ENCODE measurements at places on chromosomes 13 and 19.

GRCh38 chr13:37667702-37668101 is 69.1 kb upstream of the POSTN start:
- DNase-seq = no peak

GRCh38 chr19:30659638-30660037 is 287.5 kb downstream of the ZNF536 start:
- no peak for DNase-seq

GRCh38 chr19:2235381-2236063 is 607 bp downstream of the PLEKHJ1 start:
- no peak for DNase-seq

- DNase-seq = no peak
Measured at GRCh38 chr13:48862572-48862971, 113.1 kb upstream of the FNDC3A start.

- no peak for DNase-seq
Measured at GRCh38 chr13:74017301-74018061, 116.7 kb downstream of the KLF12 start.

DNA sequence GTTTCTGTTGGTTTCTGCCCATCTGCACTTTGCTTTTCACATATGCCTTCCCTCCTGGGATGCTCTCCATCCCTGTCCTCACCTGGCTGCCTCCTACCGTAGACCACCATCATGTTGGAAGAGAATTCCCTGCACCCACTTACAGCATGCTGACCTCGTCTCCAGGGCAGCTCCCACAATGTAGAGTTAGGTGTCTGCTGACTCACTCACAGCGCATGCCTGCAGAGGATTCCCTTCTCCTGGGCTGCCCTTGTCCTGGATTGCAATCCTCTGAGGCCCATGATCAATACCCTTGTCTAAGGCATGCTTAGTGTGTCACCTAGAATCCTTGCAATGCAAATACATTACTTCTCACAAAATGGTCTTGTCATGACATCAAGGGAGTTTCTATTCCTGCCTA is 43.6 kb downstream of the STOML3 start:
- no peak for DNase-seq

GRCh38 chr13:43596924-43597598 is 189.7 kb downstream of the ENOX1 start:
- no peak for DNase-seq

DNA sequence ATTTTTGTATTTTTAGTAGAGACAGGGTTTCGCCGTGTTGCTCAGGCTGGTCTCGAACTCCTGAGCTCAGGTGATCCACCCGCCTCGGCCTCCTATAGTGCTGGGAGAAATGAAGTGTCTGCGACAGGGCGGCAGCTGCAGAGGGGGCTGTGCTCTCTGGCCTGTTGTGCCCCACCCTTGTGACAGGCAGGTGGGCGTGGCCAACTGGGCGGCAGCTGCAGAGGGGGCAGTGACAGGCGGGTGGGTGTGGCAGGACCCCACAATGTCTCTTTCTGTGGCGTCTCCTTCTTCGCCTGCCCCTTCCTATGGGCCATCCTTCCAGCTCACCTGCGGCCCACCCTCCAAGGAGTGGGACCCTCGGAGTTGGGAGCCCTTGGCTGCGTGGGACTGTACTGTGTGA is 11.8 kb downstream of the STK11 start:
- no peak for DNase-seq

GRCh38 chr19:33399745-33400681 is 26.5 kb downstream of the CEBPG start:
- DNase-seq = no peak

DNA sequence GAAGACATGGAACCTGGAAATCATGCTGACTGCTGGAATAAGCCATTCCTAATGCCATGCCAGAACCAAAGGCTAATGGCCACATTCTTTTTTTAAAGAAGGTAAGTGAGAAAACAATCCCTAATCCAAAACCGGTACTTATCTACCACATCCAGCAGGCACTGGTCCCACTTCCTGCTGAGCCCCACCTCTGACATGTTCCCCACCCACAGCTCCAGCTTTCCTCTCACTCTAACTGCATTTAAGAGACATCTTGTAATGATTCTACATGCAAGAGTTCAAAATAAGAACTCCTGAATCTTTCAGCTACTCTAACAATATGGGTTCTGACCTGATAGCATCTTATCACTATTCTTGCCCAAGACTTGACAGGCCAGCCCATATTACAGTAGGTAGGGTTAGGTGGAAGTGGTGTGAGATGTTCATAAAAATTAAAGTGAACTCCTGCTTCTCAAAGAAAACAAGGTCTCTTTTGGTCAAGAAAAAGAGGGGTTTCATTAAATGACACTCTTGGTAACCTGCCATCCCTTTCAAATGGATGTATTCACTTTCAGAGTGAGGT is 41.9 kb downstream of the N4BP2L2 start:
- no peak for DNase-seq

DNA sequence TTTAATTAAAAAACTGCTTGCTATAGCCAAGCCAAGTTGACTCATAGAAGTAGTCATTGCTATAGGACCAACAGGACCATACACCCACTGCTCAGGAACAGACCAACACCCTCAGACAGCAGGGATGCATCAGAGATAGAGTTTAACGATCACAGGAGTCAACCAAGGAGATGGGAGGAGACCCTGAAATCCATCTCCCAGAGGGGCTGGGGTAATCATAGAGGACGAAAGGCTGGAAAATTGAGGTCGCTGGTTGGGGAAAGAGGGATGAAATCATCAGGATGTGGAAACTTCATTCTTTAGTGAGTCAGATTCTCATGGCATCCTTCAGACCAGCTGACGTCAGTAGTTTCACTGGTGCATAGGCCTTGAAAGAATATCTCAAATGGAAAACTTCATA is 160.4 kb upstream of the GPC6 start:
- DNase-seq = no peak

- DNase-seq = no peak
Measured at GRCh38 chr13:85543144-85543543, 256.1 kb downstream of the SLITRK6 start.

GRCh38 chr13:49314344-49314882 is 66.7 kb downstream of the CDADC1 start:
- no peak for DNase-seq

DNA sequence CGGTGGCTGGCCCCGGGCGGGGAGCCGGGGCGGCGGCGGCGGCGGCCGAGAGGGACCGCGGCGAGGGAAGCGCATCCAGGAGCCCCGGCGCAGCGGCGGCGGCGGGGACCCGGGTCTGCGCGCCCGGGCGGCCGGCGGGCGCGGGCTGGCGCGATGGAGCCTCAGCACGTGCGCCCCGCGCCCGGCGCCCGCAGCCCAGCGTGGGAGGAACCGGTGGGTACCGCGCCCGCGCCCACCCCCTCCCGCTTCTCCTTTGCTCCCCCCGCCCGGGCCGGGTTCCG is 7.8 kb upstream of the DGKH start:
- no peak for DNase-seq
